ENCODE measurements at places on chromosomes 16 and 17.

DNA sequence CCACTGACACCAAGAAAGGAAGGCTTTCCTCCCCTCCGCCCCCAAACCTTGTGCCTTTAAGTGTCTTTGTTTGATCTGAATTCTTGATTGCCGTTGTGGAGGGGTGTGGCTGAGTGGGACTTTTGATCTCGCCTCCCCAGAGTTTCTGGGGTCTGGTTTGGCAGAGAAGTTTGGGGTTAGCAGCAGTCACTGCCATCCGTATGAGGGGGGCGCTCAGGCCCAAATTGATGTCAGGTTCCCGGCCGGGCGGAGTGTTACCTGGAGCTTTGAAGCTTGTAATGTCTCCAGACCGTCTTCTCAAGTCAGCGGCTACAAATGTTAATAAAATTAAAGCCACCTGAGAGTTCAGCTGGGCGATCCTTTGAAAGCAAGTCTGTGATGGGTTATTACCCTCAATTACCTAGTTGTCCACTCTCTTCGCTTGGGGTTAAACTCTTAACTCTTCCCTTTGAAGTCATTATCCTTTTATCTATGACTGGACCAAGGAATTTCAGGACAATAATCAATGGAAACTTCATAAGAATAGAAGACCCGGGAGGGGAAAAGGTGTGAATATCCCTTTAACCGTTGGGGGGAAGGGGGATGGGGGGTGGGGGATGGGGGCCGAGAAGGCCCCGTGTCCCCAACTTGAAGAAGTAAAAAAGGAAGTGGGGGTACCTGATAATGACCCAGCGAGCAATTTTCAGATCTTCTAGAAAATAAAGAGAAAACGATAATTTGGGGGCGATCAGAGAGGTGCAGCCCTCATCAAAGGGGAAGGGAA lies 31.8 kb upstream of the AXIN2 start:
- no peak for DNase-seq

- no peak for DNase-seq
These were observed 847.4 kb upstream of the EEF2KMT start for GRCh38 chr16:5944971-5945370.

DNA sequence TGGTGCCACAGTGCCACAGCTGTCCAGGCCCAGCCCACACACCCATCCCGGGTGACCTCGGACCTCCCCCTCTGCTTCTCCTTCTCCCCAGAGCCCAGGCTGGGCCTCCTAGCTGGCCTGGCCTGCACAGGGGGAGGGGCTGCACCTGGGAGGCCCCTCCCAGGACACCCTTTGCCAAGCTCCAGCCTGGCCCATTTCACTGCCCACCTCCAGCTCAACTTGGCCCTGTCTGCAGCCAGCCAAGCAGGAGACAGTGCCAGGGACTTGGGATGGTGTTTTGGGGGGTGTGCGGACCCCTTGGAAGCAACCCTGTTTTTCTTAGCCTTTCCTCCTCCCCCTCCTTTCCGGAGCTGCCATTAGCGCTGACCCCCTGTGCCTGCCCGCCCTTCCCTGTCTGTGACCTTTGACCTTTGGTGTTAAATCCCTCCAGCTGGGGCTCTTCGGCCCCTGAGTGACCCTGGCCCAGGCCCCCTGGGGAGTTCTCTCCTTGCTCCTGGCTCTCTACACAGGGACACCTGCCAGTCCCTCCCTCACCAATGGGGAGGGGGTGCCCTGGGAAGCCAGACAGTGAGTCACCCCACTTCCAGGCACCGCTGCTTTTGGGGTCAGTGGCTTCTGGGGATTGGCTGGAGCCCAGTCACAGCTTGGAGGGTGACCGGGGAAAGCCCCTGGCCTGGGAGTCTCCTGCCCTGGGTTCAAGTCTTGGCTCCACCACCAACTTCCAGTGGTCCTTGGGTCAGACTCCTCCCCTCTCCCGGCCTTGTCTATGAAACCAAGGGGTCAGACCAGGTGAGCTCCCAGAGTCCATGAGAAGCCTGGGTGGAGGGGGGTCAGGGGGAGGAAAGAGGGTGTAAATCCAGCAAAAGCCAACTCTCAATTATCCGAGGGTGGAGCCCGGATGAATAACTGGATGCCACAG lies 1.9 kb downstream of the GLIS2 start:
- DNase-seq, result no peak

DNA sequence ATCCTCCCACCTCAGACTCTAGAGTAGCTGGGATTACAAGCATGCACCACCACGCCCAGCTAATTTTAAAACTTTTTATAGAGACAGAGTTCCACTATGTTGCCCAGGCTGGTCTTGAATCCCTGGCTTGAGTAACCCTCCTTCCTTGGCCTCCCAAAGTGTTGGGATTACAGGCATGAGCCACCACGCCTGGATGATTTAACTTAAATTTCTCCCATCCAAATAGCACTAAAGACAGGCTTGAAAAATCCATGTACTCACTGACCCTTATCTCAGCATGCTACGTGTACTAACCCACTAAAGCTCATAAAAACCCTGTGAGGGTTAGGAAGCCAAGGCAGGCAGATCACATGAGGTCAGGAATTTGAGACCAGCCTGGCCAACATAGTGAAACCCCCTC lies 4.6 kb downstream of the SLC5A10 start:
- no peak for DNase-seq

DNA sequence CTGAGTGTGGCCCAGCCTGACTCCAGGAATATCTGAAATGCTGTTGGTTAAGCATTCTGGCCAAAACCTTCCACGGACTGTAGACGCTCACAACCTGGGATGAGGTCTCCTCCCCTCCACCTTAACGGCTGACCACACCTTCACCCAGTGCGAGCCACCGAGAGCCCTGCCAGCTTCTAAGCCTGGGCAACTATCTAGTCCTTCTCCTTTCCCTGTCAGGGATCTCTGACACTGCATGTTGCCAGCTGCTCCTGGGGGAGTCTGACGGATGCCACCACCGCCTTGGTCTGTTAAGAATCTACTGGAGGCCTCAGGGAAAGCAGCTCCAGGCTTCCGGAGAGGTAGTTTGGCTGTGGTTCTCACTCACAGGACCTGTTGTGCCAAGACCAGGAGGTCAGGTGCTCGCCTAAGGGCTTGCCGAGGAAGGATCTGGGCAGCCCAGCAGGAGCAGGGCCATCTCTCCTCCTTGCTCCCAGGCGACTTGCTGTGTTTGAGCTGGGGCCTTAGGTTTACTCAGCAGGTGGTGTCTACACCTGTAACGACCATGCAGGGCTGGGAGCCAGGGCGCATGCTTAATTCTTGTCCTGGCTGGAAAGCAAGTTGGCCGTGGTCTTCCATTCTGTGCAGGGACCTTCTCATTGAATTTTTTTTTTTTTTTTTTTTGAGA lies 111.8 kb downstream of the NTN1 start:
- no peak for DNase-seq

- DNase-seq, result no peak
These were observed 143.3 kb downstream of the CLEC16A start for GRCh38 chr16:11087691-11088073.

GRCh38 chr17:58932956-58933355 lies 173.7 kb downstream of the TRIM37 start:
- no peak for DNase-seq

DNA sequence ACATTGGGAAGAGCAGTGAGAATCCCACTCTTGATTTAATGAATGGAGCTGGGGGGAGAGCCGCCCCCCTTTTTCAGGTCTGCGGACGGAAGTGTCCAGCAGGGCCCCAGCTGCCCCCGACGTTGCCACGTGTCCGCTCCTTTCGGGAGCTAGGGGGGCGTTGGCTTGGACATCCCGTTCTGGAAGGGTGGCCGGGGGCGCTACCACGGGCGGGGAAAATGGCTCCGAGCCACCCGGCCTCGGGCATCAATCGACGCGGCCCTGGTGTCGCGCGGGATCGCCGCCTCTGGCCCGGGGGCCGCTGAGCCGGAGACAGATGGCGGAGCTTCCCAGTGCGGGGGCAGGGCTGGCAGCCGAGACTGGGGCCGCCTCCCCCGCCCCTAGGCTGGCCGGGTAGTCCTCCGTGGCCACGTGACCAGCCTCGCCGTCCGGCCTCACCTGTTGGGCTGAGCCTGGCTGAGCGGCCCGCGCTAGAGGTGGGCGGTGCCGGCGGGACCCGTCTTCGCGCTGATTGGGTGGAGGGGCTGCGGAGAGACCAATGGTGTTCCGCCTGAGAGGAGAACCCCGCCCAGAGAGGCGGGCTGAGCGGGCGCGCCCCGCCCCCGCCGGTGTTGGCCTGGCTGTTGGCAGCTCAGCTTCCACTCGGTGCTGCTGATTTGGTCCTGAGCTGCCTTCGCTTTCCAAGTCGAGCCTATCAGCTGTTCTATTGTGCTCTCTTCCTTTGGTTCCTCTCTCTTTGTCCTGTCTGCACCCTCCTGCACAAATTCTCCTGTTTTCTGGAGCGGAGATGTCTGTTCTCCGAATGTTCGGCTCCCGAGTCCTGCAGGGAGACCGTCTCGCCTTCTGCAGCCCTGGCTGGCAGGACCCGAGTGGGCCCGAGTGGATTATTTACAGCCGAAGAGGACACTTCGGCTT lies 8.3 kb downstream of the HS3ST3B1 start:
- DNase-seq, result peak; percentile 73

GRCh38 chr17:5583426-5584382 lies 605 bp downstream of the NLRP1 start:
- no peak for DNase-seq

DNA sequence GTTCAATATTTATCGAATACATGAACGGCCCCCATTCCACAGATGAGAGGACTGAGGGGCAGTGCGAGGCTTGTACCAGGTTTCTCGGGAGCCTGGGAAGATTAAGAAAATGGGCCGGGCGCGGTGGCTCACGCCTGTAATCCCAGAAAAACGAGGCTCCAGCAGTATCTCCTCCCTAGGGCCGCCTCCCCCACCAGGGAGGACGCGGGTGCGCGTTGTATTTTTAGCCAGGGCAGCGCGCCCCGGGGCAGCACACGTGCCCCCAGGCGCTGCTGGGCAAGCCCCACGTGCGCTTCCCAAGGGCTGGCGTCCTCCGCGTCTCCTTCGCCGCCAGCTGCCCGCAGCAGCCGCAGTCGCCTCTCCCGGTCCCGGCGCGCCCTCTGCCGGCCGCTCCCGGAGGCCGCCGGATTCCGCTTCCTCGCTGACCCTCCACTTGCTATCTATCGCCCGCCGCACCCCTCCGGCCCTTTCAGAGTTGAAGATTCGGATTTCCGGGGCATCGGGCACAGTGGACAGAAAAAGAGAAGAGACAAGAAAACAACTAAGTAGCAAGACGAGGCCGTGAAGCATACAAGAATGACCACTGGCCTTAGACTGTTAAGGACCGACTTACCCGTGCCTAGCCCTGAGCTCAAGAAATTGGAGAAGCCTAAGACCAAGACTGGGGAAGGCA lies 1.9 kb upstream of the YBX2 start:
- DNase-seq, result peak; percentile 20

Data from GF-D8 (cell line).